ENCODE measurements at places on chromosomes 5 and 9. TPM values are rescaled to one million over a fixed set of nuclear protein-coding genes. Genes with fewer than 3 reads are reported as not detected.

PROP1 gene
- total RNA-seq, result not detected

BTNL9 gene
- total RNA-seq, result 1.0 TPM

IL5 gene
- not detected for total RNA-seq

LECT2 gene
- not detected for total RNA-seq

GRIA1 gene
- not detected for total RNA-seq

PCDHAC1 gene
- total RNA-seq, result 1.1 TPM

SEMA5A gene
- 4.7 TPM for total RNA-seq

CAMK2A gene
- total RNA-seq, result not detected

EPB41L4B gene
- total RNA-seq, result 23.1 TPM

C9orf50 gene
- not detected for total RNA-seq

FOXI1 gene
- not detected for total RNA-seq

RNF183 gene
- not detected for total RNA-seq

ITGA2 gene
- 5.0 TPM for total RNA-seq

FOXD4L6 gene
- 0.07 TPM for total RNA-seq

Data from NCI-H460 (cell line).